Mesangial cell (primary cell): ENCODE measurements at places on chromosomes 1 and 21. TPM values are rescaled to one million over a fixed set of nuclear protein-coding genes. Genes with fewer than 3 reads are reported as not detected.

FCAMR gene
- total RNA-seq, result not detected in 2 replicates

FMO1 gene
- total RNA-seq, result not detected in 2 replicates

KIRREL1 gene
- 267 and 410 TPM in 2 replicates for total RNA-seq

TIE1 gene
- 0.98 and 1.0 TPM in 2 replicates for total RNA-seq

KDM1A gene
- total RNA-seq, result 75.8 and 127 TPM in 2 replicates

SLC37A1 gene
- total RNA-seq, result 7.3 and 13.6 TPM in 2 replicates
